ENCODE measurements at places on chromosomes 16 and 17.

DNA sequence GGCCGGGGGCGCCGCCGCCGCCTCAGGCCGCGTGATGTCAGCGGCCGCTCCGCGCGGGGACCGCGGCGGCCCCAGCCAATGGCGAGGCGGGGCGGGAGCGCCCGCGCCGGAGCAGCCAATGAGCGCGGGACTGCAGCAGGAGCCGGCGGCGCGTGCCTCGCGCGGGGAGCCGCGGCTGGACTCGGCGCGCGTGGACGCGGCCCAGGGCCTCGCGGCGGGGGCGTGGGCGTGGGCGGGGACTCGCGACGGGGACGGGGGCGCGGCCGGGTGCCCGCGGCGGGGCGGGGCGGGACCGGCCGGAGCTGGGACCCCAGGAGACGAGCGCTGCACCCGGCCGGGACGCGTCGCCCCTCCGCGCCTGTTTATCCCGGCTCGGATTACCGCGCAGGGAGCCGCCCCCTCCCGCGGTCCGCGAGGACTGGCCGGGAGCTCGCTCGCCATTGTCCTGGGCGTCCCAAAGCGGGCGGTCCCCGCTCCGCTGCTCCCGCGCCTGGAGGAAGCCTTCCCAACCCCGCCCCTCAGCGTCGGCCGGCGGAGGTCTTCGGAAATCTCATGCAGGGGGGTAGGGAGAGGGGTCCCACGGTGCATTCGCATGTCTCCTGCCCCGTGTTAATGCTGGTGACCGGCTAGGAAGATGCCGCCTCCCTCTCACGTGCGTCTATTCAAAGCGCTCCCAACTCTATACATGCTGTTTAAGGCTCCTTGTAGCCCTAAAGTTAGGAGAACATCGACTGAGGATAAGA, at the start of gene RNF157:
Gene RNF157, minus strand, starts transcription at position 33 of the 743 bp plus-strand sequence. CDS start 253 bp downstream, outside the sequence.
- DNase-seq, result peak; percentile 40

DNA sequence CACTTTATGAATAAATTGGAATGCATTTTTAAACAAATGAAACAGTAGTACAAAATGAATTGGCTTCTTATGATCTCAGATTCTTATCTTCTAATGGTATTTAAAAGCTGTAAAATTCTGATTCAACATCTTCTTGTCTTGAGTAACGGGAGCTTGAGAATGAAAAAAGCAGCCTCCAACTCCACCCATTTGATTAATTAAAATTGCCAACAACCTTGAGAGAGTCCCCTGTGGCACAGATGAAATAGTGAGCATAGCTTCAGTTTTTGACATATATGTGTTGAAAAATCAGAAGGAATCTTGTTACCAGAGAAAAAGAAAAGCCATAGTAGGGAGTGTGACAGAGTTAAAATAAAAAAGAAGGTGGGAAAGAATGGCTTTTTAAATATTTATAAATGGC, 1426.1 kb upstream of the CDH8 start:
- DNase-seq, result no peak

DNA sequence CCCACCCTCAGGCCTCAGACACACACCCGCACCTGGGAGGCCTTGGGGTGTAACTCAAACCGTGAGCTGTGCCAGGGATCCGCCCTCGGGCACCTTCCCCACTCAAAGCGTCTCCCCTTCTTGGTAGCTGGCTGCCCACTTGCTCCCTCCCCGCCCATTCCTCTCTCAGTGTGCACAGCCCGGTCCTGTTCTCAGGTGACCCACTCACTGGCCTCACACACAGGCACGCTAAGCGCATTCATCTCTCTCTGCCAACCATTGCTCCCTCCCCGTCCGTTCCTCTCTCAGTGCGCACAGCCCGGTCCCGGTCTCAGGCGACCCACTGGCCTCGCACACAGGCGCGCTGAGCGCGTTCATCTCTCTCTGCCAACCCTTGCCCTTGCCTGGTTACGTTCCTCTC, 20.8 kb downstream of the WDR45B start:
- DNase-seq, result no peak

- no peak for DNase-seq
Measured at GRCh38 chr16:60061396-60061795, 1327.3 kb upstream of the GOT2 start.

DNA sequence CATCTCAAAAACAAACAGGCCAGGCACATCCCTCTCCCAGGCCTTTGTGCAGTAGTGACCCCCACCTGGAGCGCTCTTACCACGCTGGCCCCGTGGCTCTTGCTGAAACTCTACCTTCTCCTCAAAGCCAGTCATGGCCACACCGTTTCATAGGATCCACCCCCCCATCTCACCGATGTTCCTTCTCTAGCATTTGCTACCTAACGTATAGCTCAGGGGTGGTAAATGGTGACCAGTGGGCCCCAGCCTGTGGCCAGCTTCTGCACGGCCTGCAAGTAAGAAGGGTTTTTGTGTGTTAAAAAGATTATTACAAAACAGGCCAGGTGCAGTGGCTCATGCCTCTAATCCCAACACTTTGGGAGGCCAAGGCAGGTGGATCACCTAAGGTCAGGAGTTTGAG, 43.8 kb downstream of the RMI2 start:
- DNase-seq, result no peak

DNA sequence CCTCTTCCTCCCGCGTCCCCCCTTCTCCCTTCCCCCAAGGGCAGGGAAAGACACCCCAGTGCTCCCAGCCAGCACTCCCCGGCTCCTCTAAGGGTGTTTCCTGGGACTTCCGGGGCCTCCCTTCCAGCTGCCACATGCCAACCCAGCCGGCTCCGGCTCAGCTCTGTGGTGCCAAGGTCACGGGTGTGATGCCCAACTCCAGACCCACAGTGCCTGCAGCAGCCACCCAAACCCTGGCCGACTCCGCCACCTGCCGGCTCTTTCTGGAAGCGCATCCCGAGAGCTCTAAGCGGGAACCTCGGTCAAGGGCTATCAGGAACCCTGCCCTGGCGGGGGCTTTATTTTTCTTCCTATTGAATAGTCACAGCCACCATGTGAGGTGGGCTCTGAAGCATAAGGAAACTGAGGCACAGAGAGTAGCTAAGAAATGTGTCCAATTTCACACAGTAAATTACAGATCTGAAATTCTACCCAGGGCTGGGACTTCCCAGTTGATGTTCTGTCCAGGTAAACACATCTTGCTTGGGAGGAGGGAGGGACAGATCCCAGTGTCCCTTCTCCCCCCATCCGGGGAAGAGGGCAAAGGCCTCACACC, 3.3 kb upstream of the PPP1R1B start:
- peak; percentile 44 for DNase-seq
